Bronchus fibroblast of lung (primary cell): ENCODE measurements at places on chromosomes 4 and X. TPM values are rescaled to one million over a fixed set of nuclear protein-coding genes. Genes with fewer than 3 reads are reported as not detected.

The RBM46 gene
- total RNA-seq: not detected in 2 replicates

The UCP1 gene
- not detected in 2 replicates for total RNA-seq

The SLC9B1 gene
- total RNA-seq: 0.30 TPM in 1 of 2 replicates, not detected in the other

The MAGEC2 gene
- not detected in 2 replicates for total RNA-seq

The CCDC110 gene
- 0.45 TPM in 1 of 2 replicates, not detected in the other for total RNA-seq

The FAM50A gene
- total RNA-seq: 52.6 and 60.2 TPM in 2 replicates

The GAGE12G gene
- total RNA-seq: not detected in 2 replicates

The EMCN gene
- total RNA-seq: not detected in 2 replicates

The SULT1B1 gene
- 1.0 and 3.4 TPM in 2 replicates for total RNA-seq

The GABRB1 gene
- total RNA-seq: 0.45 and 0.50 TPM in 2 replicates

The HSPA4L gene
- 3.4 and 3.6 TPM in 2 replicates for total RNA-seq

The ATOH1 gene
- not detected in 2 replicates for total RNA-seq

The FABP2 gene
- total RNA-seq: not detected in 2 replicates

The SYP gene
- 0.15 and 0.17 TPM in 2 replicates for total RNA-seq

The GNL3L gene
- total RNA-seq: 19.0 and 19.7 TPM in 2 replicates

The ANK2 gene
- 4.2 and 5.7 TPM in 2 replicates for total RNA-seq

The CYBB gene
- not detected in 2 replicates for total RNA-seq

The ITGB1BP2 gene
- total RNA-seq: 0.30 and 3.4 TPM in 2 replicates

The ERVMER34-1 gene
- total RNA-seq: 0.15 and 0.17 TPM in 2 replicates

The GLA gene
- total RNA-seq: 32.9 and 33.5 TPM in 2 replicates

The UNC5C gene
- 2.9 and 3.4 TPM in 2 replicates for total RNA-seq

The CXCL11 gene
- not detected in 2 replicates for total RNA-seq

The ADH1B gene
- 2.9 and 5.2 TPM in 2 replicates for total RNA-seq
